Suprapubic skin (tissue), 4 donors: ENCODE measurements at places on chromosomes 11 and 22.
A peak's percentile ranks its signal among the peaks of the same experiment; 100 is the strongest.

DNA sequence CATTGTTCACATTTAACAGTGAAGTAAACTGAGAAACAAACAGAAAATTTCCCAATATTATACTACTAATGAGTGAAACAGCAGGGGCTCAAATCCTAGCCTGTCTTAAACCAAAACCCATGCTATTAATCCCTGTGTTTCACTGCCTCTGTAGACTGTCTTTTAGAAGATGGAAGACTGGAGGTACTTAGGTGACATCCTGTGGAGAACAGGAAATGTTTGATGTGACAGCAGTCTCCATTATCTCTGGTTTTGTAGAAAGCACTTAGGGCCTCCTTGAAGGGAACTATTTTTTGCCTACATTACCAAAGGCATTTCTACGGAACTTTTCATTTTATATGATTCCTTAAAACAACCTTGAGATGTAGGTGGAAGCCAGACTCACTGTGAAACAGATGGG lies 288.1 kb upstream of the SORL1-AS1 start:
- no peak for DNase-seq

DNA sequence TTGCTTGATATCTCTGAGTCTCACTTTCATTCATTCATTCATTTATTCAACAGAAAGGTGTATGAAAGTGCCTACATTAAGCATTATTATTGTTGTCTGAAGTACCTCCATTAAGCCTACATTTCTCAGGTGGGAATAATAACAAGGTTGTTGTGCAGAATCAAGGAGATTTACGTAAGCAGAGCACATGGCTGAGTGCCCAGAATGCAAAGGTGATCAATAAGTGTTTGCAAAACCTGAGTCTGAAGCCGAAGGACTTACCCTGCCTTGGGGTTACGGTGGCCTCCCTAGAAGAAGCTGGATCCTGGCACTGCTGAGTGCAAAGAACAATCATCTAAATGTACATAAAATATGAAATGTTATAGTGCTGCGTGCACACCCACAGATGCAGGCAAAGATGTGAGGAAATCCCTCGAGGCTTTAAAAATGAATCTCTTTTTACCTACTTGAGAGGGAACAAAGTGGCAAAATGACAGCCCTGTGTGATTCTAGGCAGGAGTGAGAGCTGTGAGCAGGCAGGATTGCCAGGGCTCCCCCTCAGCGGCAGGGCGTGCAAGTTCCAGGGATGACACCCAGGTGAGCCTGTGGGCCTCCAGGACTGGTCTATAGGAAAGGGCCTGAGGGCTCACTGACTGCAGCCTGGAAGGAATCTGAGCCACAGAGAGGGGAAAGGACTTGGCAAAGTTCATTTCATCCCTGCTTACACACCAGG lies 133.1 kb upstream of the TBCEL start:
- no peak for DNase-seq

DNA sequence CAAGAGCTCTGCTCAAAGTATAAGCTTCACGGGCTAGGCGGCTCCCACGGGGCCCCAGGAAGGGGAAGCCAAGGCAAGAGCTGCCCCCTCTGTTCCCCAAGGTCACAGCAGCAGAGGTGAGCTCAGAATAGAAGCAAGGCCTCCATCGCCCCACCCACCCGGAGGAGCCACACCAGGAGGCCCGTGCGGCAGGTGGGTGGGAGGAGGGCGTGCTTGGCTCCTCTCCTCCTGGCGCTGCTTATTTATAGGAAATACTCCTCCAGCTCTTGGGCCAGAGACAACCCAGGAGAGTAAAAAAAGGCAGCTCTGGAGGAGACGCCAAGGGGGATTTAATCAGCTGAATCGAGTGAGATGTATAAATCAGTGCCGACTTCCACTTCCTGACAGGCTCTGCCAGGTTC lies 87.8 kb downstream of the FEZ1 start:
- peak; percentile 44 for DNase-seq

GRCh38 chr11:12897390-12897789 lies 111.7 kb upstream of the RASSF10 start:
- no peak for DNase-seq

- DNase-seq = no peak
Observed at GRCh38 chr11:16789063-16789420, 50.6 kb downstream of the C11orf58 start.

DNA sequence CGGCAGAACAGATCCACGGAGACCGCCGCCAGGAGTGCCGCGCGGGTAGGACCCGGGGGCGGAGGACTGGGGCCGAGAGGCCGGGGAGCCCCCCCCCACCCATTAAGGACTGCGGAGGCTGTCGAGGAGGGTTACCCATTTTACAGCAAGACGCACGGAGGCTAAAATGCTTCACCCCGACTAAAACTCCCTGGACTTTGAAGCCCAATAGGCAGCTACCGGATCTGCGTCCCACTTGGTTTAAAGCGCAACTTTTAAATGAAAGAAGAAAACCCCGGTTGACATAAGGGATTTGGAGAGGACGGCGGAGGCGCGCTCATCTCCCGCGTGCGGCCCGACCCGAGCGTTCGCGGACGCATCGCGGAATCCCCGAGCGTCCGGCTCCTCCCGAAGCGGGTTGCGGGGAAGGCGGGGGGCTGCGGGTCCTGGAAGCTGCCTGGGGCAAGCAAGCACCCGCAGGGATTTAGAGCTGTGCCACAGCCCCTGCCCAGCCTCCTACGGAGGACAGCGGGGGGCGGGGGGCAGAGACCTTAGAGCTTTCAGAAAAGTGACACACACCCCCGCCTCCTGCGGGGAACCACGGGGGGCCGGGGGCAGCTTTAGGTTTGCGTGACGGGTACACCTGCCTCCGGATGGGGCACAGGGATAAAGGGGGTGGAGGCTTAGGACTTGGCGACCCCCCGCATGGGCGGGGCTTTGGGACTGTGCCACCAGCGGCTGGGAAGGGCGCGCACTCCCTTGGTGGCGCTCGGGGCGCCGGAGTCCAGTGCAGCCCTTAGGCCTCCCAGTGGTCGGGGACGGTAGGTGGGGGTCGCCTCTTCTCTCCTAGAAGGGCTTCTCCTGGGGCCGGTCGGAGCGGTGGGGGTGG lies 760 bp upstream of the CELSR1 start:
- DNase-seq = no peak

- DNase-seq = peak; percentile 84
Observed at GRCh38 chr11:88543902-88544655, 206.5 kb upstream of the CTSC start.

DNA sequence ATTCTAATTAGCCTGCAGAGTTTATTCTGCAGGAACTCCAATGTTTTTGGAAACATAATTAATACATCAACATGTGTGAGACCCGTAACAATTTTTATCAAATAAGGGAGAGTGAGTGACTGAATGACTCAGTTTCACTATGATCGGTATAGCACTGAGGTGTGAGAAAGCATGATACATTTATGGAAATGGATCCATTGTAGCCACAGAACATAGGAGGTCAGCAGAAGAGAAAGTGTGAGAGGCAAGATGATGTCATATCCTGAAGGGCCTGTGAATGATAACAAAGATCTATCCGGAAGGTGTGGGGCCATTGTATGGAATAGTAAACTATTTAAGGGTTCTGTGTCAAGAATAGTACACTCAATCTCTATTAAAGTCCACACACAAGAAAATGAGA lies 1406.1 kb upstream of the TENM4 start:
- DNase-seq = no peak

DNA sequence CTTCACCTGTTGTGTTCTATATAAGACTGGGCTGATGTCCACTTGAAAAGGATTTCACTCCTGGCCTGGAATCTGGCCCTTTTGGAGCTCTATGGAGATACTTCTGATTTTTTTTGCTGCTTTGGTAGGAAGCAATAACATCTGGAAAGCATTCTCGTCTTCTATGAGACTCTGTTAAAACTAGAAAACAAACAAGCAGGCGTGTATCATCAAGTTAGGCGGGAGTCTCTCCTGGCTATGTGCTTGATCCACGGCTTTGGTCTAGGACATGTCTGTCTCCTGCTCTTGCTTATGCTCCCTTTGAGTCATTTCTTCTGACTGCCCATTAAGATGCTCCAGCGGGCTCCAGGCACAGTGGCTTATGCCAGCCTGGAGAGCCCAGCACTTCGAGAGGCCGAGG lies 121.4 kb upstream of the TTC12 start:
- DNase-seq = no peak

- no peak for DNase-seq
Observed at GRCh38 chr22:47715866-47716578, 953.6 kb downstream of the TBC1D22A start.

- DNase-seq = no peak
Observed at GRCh38 chr11:104096900-104097299, 60.5 kb downstream of the DDI1 start.

DNA sequence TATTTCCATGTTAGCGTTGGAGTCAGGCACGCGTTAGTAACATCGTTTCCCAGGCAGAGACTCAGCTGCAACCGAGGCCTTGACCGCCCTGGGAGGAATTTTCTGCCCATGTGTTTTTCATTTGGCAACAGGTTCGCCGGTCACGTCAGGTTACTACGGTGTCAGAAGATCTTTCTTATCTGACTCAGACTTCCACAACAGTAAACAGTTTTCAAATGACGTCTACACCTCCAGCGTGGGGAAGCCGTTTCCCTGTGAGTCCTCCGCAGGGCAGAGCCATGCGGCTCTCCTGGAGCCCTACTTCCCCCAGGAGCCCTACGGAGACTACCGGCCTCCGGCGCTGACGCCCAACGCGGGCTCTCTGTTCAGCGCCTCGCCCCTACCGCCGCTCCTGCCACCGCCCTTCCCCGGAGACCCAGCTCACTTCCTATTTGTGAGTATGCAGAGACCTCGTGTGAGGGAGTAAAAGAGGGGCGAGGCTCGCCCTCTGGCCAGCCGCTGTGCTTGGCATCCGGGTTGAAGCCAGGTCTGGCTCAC lies 14.3 kb upstream of the POU2AF3 start:
- no peak for DNase-seq

DNA sequence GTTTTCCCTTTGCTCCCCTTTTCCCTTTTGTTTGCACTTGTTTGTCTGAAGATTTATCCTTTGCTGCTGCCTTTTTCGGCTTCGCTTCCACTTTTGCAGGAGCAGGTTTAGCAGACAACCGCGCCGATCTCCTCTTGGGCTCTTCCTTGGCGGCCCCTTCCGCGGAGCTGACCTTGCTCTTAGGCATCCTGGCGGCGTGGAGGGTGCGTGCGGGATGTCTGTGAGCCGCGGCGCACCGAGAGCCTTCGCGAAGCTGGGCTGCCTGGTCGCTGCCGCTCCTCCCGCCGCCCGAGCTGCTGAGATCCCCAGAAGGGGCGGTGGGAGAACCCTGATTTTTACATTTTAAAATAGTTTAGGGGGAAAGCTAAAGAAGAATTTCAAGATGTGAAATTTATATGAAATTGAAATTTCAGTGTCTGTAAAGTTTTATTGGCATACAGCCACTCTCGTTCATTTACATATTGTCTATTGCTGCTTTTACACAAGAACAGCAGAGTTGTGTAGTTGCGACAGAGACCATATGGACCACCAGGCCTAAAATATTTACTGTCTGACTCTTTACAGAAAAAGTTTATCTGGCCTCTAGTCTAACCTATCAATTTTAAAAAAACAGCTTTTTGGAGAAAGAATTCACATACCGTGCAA lies 105.2 kb upstream of the RRM1 start:
- no peak for DNase-seq

- no peak for DNase-seq
Observed at GRCh38 chr11:27875831-27876775, 175.8 kb upstream of the BDNF start.

GRCh38 chr11:10654811-10655150 lies 38.8 kb downstream of the IRAG1 start:
- DNase-seq = no peak

- peak; percentile 65 for DNase-seq
Observed at GRCh38 chr11:131666006-131666405, 295.6 kb downstream of the NTM start.

- DNase-seq = no peak
Observed at GRCh38 chr22:44120314-44120704, 60.4 kb upstream of the PARVG start.

- DNase-seq = no peak
Observed at GRCh38 chr22:20089977-20090729, 10.1 kb downstream of the DGCR8 start.

DNA sequence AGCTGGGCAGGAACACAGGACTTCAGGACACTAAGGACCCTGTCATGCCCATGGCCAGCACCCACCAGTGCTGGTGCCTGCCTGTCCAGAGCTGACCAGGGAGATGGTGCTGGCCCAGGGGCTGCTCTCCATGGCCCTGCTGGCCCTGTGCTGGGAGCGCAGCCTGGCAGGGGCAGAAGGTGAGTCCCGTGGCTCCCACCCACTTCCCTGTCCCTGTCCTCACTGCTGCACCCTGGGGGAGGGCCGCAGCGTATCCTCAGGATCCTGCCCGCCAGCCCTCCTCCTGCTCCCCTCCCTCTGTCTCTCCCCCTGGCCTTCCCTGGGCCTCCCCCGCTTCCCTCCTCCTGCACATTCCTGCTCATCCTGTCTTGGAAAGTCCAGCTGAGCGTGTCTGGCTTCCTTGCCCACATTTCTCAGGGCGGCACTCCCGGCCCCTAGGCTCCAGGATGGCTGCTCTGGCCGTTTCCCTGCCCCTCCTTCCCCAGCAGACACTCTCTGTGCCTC lies 8.7 kb downstream of the CSF2RB start:
- no peak for DNase-seq

DNA sequence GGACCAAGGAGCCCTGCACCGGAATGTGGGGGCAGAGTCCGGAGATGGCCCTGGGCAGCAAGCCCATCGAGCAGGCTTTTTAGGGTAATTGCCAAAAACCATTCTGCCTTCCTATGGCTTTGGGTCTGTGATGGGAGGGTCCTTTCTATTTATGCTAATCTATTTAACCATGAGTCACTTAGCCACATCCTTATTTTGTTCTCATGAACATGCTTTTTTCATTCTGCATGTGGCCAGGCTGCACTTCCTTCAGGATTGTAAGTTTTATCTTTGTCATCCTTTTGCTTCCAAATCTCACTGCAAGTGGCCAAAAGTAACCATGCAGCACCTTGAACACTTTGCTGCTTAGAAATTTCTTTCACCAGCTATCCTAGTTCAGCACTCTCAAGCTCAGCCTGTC lies 88.3 kb downstream of the EFCAB6 start:
- no peak for DNase-seq

- no peak for DNase-seq
Observed at GRCh38 chr22:36405221-36405661, 17.5 kb upstream of the MYH9 start.

- DNase-seq = no peak
Observed at GRCh38 chr11:65537620-65538231, 12.8 kb downstream of the SCYL1 start.

DNA sequence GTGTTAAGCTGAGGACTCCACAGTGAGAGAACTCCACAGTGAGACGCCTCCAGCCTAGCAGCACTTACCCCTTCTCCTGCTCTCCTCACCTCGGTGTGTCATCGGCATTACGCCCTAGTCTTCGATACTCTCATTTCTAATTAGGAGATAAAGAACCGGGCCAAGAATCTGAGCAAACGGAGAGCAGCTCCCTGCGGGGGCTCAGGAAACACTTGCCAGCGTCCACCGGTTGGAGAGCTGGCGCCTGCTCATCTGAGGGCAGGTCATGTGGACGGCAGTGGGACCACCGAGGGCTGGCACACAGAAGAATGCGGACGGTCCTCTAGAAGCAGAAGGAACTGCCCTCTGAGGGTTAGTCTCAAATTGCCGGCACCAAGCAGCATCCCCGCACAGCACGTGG lies 13.0 kb downstream of the CERK start:
- DNase-seq = no peak

GRCh38 chr11:17526326-17526725 lies 17.9 kb downstream of the USH1C start:
- no peak for DNase-seq

- peak; percentile 60 for DNase-seq
Observed at GRCh38 chr11:116693593-116694348, 79.0 kb downstream of the BUD13 start.

GRCh38 chr11:61497876-61498275 lies 10.7 kb upstream of the LRRC10B start:
- DNase-seq = no peak

- no peak for DNase-seq
Observed at GRCh38 chr11:74749127-74749964, 697 bp downstream of the RNF169 start.
